Psoas muscle (tissue), 8 donors: ENCODE measurements at places on chromosomes 2 and 18. TPM values are rescaled to one million over a fixed set of nuclear protein-coding genes. Genes with fewer than 3 reads are reported as not detected.

FNDC4 gene
- 1.9 TPM for total RNA-seq

DNA sequence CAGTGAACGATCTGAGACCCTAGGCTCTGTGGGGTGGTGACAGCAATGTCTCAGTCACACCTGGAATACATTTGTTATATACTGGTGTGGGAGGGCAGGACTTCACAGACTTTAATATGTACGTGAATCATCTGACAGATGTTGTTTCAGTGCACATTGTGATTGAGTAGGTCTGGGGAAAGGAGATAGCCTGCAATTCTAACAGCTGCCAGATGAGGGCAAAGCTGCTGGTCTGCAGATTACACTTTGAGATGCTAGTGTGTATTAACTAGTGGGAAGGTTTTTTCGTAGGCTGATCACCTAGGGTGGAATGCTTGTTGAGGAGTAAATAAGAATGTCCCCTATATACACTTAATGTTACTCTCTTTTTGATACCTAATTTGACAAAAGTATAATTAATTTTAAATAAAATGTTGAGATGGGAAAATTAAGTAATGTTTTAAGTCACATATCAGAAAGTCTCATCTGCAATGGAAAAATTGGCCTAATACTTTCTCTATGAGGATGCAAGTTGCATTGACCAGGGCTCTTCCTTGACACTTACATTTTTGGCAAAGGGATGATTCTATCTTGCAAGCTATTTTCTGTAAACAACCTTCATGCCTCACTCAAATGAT lies 496.9 kb upstream of the HNMT start:
- DNase-seq: no peak

DNA sequence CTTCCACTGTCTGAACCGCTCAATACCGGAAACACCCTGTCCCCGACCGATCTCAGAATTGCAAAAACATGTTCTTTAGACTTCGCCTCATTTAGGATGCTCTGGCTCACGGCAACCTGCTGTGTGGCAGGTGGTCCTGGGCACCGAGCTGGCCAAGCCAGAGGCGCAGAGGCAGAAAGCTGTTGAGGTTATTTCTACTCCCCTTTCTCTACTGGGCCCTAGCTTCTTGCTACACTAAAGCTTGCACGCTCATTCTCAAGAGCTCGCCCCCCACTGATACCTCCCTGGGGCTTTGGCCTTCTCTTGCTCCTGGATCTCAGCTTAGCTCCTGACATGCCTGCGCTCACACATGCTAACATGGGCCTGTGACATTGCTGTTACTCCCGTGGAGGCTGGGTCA lies 417.4 kb downstream of the LPIN1 start:
- no peak for DNase-seq

TPO gene
- total RNA-seq: 2.4 TPM

CYP27A1 gene
- 46.8 TPM for total RNA-seq

CLEC4F gene
- 0.64 TPM for total RNA-seq

ELMOD3 gene
- 16.4 TPM for total RNA-seq

- DNase-seq: no peak
Observed at GRCh38 chr2:44789971-44790721, 151.4 kb upstream of the SIX3 start.
